AG09319 (cell line): ENCODE measurements at places on chromosomes 13 and 19.

DNA sequence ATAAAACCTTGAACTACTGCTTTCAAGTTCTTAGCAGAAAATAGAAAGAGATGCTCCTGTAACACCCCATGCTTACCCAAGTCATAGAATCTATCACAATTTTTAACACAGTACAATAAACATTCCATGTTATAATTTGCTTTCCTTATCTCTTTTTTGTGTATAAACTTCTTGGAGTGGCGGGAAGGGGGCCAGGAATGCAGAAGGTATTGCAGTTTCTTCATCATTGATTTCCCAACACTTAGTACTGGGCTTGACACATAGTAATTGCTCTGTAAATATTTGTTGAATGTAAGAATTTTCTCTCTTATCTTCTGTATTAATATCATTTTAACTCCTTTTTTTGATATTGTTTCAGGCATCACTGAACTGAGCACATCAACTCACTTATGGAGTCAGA lies 535.8 kb downstream of the KCTD12 start:
- DNase-seq: no peak

GRCh38 chr13:50950849-50951248 lies 41.3 kb downstream of the RNASEH2B start:
- no peak for DNase-seq

GRCh38 chr19:35054626-35055025 lies 13.1 kb downstream of the HPN start:
- DNase-seq: no peak

- DNase-seq: no peak
Observed at GRCh38 chr19:36420961-36421748, 2.7 kb upstream of the ZFP82 start.

- no peak for DNase-seq
Observed at GRCh38 chr13:51241720-51242119, 19.5 kb downstream of the FAM124A start.

DNA sequence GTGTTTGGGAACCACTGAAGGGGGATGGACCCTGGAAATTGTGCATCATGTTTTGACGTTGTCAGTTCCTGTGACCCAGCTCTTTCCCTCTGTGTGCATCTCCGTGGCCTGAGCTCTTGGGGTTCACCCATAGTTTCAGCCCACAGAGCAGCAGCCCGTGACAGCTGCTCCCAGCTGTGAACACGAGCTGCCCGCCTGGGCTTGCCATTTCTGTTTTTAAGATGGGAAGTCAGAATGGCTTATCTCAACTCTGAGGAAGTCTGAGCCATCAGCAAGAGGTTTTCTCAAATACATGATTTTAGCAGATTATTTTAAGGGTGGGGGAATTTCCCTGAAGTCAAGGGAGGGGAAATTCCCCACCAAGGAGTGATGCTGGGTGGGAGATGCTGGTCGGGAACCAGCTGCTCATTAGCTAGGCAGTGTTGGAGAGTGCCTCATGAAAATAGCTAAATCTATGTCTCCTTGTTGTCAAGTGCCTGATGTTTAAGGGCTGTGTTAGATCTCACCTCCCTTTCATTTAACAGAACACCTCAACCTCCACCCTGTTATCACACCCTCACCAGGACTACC lies 34.8 kb upstream of the C1QTNF9 start:
- no peak for DNase-seq

- no peak for DNase-seq
Observed at GRCh38 chr19:19548915-19549759, 11.1 kb downstream of the CILP2 start.

GRCh38 chr19:4568886-4569285 lies 9.4 kb upstream of the SEMA6B start:
- no peak for DNase-seq

DNA sequence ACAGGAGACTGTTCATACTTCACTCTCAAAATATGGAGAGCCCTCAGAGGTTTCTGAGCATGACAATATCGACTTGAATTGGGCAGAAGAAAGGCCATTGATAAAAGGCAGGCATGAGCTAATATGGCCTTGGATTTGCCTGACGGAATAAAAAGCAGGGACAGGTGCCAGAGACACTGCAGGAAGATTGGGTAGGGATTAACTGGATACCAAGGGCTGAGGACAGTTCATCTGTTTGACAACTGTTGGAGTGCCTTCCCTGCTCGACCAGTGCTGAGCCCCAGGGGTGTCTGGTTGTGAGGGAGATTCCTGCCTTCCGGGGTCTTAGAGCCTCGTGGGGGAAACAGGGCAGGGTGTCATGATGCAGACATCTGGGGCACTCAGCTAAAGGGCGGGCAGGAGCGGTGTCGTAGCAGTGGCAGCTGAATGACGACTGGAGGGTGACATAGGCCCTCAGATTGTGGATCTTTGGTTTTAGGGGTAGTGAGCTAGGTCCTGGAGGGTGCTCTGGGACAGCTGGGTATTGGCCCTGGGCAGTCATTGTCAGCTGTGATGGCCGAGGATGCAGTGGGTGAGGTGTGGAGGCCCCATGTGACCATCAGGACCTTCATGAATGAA lies 12.3 kb downstream of the GATAD2A start:
- no peak for DNase-seq

- DNase-seq: no peak
Observed at GRCh38 chr19:32977280-32977679, 5.2 kb downstream of the FAAP24 start.

DNA sequence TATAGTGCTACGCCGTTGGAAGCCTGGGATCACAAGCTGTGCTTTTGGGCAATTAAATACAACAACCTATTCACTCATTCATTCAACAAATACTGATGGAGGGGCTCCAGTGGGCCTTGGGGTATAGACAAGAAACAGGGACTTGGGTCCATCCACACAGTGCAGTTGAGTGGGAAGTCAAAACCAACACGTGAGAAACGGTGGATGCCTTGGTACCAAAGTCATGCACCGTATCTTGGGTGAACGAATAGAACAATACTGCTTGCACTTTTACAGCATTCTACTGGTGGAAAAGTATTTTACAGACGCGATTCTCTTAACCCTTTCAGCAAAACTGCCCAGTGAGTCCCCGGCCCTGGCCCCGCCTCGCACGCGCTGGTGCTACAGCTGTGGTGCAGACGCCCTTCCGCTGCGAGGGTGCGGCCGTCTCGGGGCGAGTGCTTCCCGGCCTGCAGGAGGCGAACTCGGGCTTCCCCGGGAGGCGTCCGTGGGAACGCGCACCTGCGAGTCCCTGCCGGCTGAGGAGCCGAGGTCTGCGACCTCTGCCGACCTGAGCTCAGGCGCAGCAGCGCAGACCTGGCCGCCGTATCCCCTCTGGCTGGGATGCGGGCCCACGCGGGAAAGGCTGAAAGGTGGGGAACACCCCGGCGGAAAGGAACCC lies 8.3 kb downstream of the TNFRSF19 start:
- peak; percentile 25 for DNase-seq

GRCh38 chr13:48586591-48587103 lies 53.8 kb upstream of the RCBTB2 start:
- DNase-seq: no peak

- DNase-seq: no peak
Observed at GRCh38 chr13:25295228-25295627, 6.2 kb upstream of the NUP58 start.

- DNase-seq: no peak
Observed at GRCh38 chr13:98570929-98571372, 6.0 kb downstream of the STK24 start.

DNA sequence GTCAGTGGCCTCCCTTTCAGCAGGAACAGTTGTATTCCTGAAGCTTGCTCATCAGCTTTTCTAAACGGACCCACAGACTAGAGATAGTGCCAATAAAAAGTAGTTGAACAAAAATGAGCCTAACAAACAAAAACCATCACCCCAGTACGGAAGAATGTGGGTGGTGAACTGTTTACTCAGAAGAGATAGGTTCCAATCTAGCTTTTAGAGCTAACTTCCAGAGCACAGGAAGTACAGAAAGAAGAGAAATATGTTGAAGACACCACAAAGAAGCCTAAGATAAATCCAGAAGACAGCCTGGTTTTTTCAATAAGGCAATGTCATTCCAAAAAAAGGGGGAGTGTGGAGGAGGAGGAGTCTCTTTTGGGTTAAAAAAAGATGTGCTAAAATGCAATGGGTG lies 2.8 kb upstream of the LMO7 start:
- no peak for DNase-seq

GRCh38 chr13:47723898-47724297 lies 277.2 kb downstream of the SUCLA2 start:
- no peak for DNase-seq

- DNase-seq: no peak
Observed at GRCh38 chr13:31962731-31963370, 68.7 kb upstream of the FRY start.

DNA sequence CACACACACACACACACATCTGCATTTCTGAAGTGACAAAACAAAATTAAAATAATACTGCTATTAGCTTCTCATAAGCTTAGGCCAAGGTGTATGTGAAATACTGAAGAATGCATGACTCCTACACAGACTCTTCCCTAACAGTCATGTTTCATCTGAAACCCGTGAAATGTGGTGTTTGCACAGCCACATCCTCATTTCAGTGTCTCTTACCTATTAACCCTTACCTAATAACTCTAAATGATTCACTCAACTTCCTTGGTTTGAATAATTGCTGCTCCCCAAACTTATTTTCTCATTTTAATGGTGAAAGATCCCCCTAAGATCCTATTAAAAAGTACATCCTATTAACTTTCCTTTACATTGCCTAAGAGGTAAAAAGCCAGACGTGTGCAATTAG lies 117.6 kb downstream of the MIPEP start:
- no peak for DNase-seq

DNA sequence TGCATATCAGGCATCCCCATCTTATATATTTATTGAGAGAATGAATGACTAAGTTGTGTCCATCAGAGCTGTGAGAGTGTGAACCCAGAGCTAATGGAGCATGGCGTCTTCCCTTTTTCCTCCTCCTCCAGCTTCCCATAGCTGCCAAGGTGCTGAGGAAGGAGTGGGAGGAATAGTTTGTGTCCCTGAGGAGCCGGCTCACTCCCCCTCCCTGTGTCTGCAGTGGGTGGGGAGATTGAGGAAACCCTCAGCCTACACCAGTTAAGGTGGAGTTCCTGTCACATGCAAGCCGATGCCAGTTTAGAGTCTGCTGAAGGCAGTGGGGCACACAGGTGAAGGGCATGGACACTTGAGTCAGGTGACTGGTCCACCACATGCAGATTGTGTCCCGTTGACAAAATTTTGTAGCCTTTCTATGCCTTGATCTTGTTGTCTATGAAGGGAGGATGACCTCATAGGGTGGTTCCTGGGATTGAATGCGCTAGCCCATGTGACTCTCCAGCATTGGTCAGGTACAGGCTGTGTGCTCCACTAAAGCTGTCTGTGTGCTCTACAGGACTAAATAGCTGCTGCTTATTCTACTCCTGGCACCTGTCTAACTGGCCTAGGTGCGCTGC lies 47.6 kb upstream of the GPI start:
- no peak for DNase-seq

DNA sequence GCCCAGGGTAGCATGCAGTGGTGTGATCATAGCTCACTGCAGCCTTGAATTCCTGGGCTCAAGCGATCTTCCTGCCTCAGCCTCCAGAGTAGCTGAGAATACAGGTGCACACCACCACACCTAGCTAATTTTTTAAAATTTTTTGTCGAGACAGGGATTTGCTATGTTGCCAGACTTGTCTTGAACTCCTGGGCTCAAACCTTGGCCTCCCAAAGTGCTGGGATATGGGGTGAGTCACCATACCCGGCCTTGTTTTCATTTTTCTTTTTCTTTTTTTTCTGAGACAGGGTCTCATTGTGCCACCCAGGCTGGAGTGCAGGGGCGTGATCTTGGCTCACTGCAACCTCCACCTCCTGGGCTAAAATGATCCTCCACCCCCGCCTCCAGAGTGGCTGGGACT lies 38.7 kb downstream of the KEAP1 start:
- DNase-seq: no peak

- no peak for DNase-seq
Observed at GRCh38 chr19:2942928-2943640, 1.7 kb downstream of the ZNF77 start.

DNA sequence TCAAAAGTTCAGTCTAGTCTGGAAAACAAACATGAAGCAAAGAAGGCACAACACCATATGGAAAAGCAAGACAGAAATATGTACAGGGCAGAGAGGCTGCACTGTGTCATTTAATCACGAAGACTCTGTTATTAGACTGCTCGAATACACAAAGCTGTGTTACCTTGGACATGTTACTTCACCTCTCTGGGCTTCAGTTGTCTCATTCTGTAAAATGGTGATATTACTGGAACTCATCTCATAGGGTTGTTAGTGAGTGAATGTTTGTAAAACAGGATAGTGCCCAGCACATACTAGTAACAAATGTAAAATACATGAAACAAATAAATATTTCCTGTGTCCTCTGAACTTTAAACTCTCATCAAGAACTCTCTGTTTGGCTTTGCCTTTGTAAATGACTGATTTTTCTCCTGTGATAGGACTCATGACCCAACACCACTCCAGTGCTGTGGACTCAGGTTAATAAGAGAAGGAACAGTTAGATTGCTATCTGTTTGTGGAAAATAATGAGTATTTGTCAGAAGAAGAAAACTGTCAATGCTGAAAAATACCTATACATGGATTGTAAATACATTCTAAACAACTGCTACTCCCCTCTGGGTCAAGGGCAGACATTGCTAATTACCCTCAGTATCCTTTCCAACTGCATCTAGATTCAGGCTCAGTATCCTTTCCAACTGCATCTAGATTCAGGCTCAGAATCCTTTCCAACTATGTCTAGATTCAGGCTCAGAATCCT lies 62.3 kb downstream of the ZIC5 start:
- no peak for DNase-seq

DNA sequence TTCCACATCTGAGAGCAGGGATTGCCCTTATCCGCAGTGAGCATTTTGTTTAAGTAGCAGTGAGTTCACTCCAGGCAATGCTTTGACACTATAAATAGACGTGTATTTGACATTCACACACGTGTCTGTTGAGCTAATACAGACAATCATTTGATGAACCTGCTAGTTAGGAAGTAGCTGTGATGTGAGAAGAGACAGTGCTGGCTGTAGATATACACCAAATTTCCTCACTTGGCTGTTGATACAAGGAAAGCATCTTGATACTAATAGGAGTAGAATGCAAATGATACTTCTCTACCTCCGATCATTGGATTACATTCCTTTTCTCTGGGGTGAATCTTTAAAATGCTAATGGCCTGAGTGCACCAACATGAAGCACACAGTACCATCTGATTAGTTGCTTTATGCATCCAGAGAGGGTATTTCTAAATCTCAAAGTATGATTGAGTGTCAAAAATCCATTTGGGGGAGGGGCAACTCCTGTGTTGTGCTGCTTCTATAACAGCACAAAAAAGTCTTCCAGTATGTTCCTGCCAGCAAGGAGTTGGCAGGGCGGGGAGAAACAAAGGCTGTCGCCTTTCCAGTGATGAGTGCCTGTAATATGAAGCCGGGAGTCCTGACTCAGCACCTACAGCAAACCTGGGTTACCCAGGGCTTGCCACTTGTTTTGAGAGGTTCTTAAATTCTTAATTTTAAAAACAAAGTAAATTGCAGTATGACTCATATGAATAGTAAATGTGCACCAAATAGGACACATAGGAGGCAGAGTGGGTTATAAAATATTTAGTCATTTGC lies 7.0 kb downstream of the CUL4A start:
- no peak for DNase-seq

GRCh38 chr19:29421196-29421545 lies 104.6 kb upstream of the VSTM2B start:
- DNase-seq: no peak
